NCI-H187 (cell line): ENCODE measurements at places on chromosomes 2 and 18.

GRCh38 chr2:15943378-15944280 lies 3.3 kb downstream of the MYCN start:
- peak; percentile 62 for DNase-seq

DNA sequence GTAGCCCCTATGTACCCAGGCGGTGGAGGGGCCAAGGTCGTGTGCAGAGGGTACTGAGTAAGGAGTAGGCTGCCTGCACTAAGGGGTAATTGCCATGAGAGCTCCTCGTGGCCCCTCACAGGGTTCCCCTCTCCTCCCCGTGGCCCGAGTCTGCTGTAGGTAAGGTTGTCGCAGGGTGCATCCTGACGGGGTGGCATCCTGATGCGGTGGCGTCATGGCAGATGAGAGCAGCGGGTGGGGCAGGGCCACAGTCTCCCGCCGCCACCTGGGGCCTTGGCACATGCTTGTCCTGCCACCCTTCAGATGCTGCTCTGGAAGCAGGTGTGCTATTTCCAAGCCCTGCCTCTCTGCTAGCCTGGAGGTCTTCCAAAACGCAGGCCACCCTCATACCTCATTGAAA lies 89.7 kb downstream of the EIPR1 start:
- DNase-seq: no peak

- no peak for DNase-seq
Measured at GRCh38 chr18:28767201-28767600, 590.3 kb upstream of the CDH2 start.

DNA sequence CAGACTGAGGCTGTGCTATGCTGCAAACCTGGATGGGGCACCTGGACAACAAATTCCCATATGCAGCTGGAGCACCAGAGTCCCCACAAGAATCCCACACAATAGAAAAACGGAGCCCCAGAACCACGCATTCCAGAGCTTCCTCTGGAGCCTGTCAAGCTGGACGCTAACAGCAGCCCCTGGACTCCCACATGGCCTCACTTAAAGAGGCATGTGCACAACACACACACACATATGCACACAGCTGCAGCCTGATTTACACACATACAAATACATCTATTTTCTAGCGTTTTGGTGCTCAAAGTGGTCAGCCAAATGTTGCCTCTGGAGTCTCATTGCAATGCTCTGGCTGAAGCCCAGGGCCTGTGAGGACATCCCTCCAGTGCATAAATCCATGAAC lies 632.7 kb upstream of the ID2 start:
- DNase-seq: no peak

- no peak for DNase-seq
Measured at GRCh38 chr18:28494151-28494550, 317.2 kb upstream of the CDH2 start.

DNA sequence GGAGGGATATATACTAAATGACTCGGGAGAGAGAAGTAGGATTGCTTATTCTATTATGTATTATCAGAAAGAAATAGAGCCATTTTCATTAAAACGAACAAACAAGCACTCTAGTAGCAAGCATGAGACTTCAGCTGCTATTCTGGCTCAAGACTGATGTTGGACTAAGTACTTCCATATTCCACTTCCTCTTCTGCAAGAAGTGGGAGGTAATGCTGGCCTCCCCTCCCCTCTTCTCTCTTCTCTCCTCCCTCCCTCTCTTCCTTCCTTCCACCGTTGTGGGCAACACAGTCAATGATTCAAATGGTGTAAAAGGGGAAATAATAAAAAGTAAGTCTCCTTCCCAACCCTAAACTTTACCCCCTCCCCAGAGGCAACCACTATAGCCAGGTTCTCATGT lies 62.6 kb downstream of the EMX1 start:
- no peak for DNase-seq

DNA sequence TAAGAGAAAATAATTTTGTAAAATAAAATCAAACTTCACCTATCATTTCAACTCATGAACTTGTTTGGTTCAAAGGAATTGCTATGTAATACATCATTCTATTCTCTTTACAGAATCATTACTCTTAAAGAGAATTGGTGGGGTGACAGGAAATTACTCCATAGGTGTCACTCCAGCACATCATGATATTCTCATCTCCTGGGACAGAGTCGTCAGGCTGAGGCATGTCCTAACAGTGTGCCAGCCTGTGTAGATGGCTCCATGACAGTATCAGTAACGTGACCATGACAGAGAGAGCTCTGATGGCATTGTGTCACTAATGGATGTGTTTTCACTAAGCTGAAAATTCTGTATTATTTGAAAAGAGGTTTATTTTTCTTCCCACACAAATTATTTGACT lies 13.9 kb downstream of the SPATS2L start:
- no peak for DNase-seq

DNA sequence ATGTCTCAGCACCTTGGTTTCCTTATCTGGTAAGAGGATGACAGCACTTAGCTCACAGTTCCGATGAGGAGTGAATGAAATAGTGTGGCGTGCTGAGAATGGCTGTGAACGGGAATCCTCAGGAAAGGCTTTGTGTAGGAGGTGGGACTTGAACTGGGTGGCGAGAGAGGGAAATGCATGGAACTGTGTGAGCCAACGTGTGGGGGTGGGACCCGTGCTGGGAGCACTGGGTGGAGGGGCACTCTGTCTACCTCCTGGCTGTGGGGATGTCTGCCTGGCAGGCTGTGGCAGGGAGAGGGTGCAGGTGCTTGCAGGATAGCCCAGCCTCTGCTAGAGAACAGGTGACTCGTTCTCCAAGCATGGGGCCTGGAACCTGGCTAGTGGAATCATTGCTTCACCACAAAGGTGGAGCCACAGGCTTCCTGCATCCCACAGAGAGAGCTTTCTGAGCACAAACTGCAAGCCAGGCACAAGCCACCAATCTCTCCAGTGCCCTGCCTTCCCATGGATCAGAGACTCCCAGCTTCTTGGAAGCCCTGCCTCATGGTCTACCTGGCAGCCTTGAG lies 145.2 kb downstream of the CELF4 start:
- DNase-seq: no peak
